Renal cortical epithelial cell (primary cell): ENCODE measurements at places on chromosomes 6 and 20. TPM values are rescaled to one million over a fixed set of nuclear protein-coding genes. Genes with fewer than 3 reads are reported as not detected.

Gene KCTD20
- 62.1 and 73.8 TPM in 2 replicates for total RNA-seq

Gene DDO
- 4.8 and 7.3 TPM in 2 replicates for total RNA-seq

Gene C20orf202
- 0.10 TPM in 1 of 2 replicates, not detected in the other for total RNA-seq

Gene PAX1
- total RNA-seq: 0.10 TPM in 1 of 2 replicates, not detected in the other

Gene DAAM2
- total RNA-seq: 1.7 TPM in 1 of 2 replicates, not detected in the other

Gene ENPP1
- total RNA-seq: 3.8 and 6.0 TPM in 2 replicates

Gene NOX3
- total RNA-seq: not detected in 2 replicates

Gene SEL1L2
- not detected in 2 replicates for total RNA-seq

Gene OPN5
- under 0.01 TPM in 1 of 2 replicates, not detected in the other for total RNA-seq
